H9 (cell line): ENCODE measurements at places on chromosomes 1 and 21.

GRCh38 chr1:209619696-209620486 lies 32.3 kb downstream of the LAMB3 start:
- DNase-seq: no peak

- DNase-seq: peak; percentile 53
These were observed 56.9 kb downstream of the ADAMTS5 start for GRCh38 chr21:26909972-26910371.

DNA sequence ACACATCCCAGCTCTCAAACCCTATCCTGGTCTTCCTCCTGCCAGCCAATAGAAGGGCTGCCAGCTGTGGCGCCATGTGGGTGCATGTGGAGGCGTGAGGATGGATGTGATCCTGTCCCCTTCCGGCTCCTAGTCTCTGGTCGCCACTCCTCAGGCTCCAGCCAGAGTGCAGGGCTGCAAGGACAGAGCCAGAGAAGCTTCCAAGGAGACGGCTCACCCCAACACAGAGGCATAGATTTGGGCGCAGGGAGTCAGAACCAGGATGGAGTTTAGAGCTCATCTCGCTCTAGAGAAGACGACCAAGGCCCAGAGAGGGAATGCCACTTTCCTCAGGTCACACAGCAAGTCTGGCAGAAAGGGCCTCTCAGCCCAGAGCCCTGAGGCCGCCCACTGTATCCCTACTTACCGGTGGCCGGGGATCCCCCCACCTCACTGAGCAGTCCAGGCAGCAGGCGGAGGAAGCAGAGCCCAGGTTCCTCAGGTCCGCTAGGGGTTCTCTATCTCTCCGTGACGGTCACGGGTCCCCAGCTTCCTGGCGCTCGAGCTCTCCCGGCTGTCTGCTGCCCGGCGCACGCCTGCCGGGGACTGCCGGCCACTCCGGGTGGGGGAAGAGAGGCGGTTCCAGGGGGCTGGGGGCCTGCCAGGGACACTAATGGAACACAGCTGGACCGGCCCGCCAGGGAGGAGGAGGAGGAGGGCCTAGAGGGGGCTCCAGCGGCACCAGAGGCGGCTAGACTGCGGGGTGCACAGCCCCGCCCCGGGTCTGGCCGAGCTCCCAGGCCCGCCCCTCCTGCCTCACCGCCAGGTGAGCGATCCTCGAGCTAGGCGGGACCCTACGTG lies at the start of gene COL16A1:
TSS of gene COL16A1 (minus strand) at position 587 of the 840 bp plus-strand sequence. CDS start 1,824 bp downstream, outside the sequence.
- peak; percentile 71 for DNase-seq

DNA sequence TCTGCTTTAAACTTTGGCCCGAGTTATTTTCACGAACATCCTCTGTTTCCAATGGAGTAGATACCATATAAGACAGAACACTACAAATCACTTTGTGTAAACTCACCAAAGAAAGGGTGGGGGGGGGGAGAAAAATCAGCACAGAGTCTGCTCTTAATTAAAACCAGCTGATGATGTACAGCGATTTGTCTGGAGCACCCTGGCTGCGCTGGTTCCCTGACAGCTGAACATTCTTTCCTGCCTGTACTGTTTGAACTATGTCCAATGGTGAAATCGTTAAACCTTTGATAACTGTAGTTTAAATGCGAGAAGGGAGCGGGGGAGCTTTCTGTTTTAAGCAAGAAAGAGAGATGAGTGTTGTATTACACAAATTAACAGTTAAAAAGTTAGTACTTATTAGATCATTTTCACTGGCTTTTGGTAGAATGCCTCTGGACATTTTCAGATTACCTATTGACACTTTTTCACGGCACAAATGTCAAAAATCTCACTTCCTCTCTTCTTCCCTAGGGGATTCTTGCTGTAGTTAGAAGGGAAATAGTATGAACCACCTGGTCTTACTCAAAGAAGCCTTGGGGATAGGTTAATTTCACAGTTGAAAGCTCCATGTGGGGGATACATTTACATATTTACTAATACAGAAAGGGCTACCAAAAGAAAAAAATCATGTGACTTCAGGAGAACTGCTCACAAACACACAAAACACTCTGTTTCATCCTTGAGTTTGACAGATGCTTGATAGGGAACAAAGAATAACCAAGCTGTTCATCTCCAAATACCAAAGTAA lies 140.2 kb upstream of the RUNX1 start:
- no peak for DNase-seq

- no peak for DNase-seq
These were observed 149.9 kb downstream of the SPATA17 start for GRCh38 chr1:217781056-217781455.

DNA sequence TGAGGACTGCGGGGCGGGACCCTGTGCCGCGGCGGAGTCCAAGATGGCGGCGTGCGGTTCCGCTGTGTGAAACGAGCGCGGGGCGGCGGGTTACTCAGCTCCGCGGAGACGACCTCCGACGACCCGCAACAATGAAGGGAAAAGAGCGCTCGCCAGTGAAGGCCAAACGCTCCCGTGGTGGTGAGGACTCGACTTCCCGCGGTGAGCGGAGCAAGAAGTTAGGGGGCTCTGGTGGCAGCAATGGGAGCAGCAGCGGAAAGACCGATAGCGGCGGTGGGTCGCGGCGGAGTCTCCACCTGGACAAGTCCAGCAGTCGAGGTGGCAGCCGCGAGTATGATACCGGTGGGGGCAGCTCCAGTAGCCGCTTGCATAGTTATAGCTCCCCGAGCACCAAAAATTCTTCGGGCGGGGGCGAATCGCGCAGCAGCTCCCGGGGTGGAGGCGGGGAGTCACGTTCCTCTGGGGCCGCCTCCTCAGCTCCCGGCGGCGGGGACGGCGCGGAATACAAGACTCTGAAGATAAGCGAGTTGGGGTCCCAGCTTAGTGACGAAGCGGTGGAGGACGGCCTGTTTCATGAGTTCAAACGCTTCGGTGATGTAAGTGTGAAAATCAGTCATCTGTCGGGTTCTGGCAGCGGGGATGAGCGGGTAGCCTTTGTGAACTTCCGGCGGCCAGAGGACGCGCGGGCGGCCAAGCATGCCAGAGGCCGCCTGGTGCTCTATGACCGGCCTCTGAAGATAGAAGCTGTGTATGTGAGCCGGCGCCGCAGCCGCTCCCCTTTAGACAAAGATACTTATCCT lies 430 bp downstream of the RBM15 start:
- DNase-seq: no peak

DNA sequence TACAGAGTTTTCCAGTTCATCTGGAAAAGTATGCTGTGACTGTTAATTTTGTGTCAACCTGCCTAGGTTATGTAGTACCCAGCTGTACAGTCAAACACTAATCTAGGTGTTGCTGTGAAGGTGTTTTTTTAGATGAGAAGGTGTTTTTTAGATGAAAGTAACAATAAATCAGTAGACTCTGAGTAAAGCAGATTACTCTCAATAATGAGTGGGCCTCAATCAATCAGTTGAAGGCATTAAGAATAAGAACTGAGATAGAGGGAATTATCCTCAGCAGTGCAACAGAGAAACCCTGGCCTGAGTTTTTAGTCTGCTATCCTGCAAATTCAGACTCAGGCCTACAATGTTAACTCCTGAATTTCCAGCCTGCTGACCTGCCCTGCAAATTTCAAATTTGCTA lies 33.5 kb downstream of the SCAF4 start:
- DNase-seq: no peak

GRCh38 chr1:161381707-161382106 lies 14.0 kb upstream of the CFAP126 start:
- no peak for DNase-seq

GRCh38 chr1:54791880-54792522 lies 9.1 kb downstream of the TTC22 start:
- DNase-seq: peak; percentile 65

DNA sequence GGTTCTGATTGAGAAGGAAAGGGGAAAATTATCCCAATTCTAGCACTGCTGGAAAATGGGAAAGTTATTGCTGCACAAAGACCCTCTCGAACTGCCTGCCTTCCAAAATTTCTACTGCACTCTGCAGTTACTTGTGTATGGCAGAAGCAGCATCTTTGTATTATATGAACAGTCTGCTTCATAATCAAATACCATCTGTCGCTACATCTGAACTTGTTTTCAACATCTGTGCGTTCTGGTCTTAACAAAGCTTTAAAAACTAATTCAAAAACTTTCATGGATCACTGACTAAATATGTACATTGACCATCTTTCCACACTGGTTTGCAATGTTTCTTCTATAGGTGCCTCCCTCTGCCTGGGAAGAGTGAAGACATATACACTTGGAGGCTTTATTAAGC lies 79.2 kb downstream of the PROX1 start:
- DNase-seq: no peak

DNA sequence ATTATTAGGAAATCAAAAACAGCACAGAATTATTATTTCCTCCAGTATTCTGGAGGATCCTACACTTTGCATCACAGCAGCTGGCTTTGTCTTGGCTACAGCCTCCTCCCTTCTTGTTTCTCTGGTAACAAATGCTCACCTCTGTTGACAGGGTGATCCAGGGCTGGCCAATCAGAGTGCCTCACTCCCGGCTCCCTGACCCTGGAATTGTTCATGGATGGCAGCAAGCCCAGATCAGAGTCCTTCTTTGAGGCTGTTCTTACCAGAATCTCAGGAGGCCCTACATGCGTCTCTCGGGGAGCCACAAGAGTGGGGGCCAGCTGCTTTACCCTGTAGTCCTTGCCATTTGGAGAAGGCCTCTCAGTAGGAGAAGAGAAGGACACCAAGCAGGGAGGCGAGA lies 48.4 kb upstream of the IGSF5 start:
- DNase-seq: peak; percentile 34

DNA sequence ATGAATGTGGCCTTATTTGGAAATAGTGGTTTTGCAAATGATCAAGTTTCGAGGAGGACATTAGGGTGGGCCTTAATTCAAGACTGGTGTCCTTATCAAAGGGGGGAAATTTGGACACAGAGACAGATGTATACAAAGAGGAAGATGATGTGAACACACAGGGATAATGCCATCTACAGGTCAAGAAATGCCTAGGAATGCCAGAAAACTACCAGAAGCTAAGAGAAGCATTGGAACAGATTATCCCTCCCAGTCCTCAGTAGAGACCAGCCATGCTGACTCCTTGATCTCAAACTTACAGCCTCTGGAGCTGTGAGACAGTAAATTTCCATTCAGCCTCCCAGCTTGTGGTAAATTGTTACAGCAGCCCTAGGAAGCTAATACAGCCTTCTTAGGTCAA lies 151.4 kb downstream of the PTGER3 start:
- DNase-seq: no peak

GRCh38 chr1:30516485-30516858 lies 206.9 kb downstream of the MATN1 start:
- no peak for DNase-seq

- no peak for DNase-seq
These were observed 3.3 kb upstream of the IL23R start for GRCh38 chr1:67162954-67163353.

- no peak for DNase-seq
These were observed 102.0 kb upstream of the TRABD2B start for GRCh38 chr1:48099072-48099773.

- no peak for DNase-seq
These were observed 5.8 kb upstream of the FOXD3 start for GRCh38 chr1:63316598-63316983.

- no peak for DNase-seq
These were observed 31.7 kb upstream of the SHCBP1L start for GRCh38 chr1:182984621-182985020.

- DNase-seq: no peak
These were observed 12.1 kb downstream of the LDLRAD2 start for GRCh38 chr1:21823980-21824702.

GRCh38 chr1:211751438-211751837 lies 76.0 kb upstream of the NEK2 start:
- DNase-seq: no peak

GRCh38 chr1:29471487-29472313 lies 235.4 kb downstream of the PTPRU start:
- DNase-seq: peak; percentile 41

DNA sequence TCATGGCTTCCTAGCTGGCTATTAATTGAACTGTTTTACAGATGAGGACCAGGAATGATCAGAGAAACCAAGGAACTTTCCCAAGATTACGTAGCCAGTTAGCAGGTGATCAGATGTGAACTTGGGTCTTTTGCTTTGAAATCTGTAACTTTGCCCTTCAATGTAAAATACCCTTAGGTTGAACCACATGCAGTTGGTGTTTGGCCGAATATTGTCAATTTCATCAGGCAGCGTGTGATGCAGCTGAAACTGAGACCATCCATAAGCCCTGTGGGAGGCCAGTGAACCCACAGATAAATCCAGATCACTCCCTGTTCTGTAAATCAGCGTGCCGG lies 150.8 kb downstream of the ETS2 start:
- DNase-seq: no peak

DNA sequence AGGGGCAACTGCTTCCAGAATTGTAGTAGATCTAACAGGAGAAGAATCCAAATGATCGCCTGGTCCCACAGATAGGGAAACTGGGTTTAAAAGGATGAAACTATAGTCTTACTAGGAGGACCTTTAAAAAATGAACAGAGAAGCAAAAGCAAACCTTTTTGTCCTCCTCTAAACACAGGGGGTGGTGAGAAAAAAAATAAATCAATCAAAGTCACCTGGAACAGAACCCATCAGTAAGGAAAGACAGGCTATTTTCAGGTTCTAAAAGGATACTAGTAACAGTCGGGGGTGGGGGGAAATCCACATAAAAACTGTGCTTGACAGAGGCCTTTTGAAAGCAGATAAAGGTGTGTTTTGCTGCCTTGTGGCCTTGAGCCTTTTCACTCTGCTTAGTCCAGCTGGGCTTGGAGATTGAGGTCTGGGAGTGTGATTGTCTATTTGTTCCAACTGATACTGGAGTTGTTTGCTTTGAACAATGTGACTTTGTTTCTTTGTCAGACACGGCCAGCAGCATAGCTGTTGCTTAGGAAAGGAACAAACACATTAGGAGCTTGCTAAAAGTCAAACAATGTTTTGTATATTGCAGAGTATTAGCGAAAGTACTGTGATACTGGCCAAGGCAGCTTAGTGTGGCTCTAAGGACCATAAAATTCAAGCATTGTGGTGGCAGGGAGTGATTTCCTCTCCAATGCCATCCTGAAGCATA lies 141.1 kb upstream of the IRF2BP2 start:
- no peak for DNase-seq

GRCh38 chr1:223478606-223479005 lies 85.4 kb downstream of the CCDC185 start:
- no peak for DNase-seq

- no peak for DNase-seq
These were observed 10.4 kb downstream of the C1orf226 start for GRCh38 chr1:162391790-162392563.

- DNase-seq: no peak
These were observed 131.6 kb downstream of the DISP1 start for GRCh38 chr1:222946436-222946835.
